CD4-positive, alpha-beta T cell treated with Interleukin-2 at 100 ng/mL for 4 hours (primary cell): ENCODE measurements at places on chromosomes 2 and 18.

DNA sequence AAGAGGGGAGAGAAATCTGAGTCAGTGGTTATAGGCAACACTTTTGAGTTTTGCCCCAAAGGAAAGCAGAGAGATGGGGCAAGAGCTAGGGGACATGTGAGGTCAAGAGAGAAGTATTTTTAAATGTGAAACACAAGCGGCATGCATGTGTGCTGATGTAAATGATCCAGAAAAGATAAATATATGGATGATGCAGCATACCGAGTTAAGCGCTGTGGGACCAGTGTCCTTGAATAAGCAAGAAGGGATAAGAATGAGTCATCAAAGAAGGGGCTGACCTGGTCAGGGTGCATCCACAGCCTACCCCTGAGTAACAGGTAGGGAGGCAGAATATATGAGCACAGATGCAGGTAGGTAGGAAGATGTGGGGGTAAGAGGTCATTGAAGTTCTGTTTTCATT is 180.9 kb downstream of the TRABD2A start:
- no peak for DNase-seq

GRCh38 chr2:54638774-54639187 is 84.7 kb upstream of the EML6 start:
- no peak for DNase-seq

DNA sequence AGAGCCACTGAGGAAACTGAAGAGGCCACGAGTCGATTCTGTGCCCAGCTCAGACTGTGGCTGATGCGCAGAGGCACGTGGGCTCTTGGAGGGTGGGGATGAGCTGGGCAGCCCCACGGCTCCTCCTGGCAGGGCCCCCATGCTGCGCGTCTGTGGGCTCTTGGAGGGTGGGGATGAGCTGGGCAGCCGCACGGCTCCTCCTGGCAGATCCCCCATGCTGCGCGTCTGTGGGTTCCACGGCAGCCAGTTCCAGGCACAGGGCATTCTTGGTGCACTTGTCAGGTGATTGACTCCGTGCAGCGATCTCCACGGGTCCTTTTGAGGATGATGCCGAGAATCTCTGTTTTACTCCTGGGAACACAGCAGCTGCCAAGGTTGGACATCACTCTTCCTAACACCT is 138.1 kb upstream of the ZNF236 start:
- DNase-seq = no peak

GRCh38 chr18:11327391-11328009 is 178.1 kb upstream of the PIEZO2 start:
- DNase-seq = no peak

DNA sequence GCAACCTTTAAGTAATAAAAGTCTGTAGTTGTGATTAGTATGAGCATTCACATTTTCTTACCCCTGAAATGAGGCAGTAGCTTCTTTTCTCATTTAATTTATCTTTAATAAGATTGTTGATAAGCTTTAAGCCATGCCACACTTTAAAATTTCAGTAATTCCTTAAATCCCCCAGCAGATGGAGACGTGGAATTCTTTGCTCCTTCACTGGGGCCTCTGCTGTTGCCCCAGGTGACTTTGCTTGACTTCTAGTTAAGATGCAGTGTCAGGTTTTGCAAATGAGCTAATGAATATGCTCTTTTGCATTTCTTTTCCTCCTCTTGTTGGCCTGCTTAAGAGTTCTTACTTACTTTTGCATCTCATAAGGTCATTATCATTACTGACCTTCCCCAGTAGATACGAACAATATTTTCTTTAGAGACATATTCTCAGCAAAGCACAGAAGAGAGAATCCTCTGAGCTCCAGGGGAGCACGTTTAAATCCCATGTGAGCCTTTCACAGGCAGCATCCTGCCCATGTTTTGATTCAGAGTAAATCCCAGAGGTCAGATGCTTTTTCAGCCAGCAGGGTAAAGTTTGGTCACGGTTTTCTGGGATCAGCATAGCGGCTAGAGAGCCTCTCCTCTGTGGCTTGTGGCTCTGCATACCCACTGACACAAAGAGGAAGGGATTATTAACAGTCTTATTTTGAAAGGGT is 222.9 kb downstream of the PTPRM start:
- no peak for DNase-seq
